ENCODE measurements at places on chromosomes 16 and 17. TPM values are rescaled to one million over a fixed set of nuclear protein-coding genes. Genes with fewer than 3 reads are reported as not detected.

The CAMTA2 gene
- 90.6 TPM for total RNA-seq

The NPIPA2 gene
- total RNA-seq: 0.71 TPM

The SLFN14 gene
- total RNA-seq: 0.15 TPM

The TRIM47 gene
- total RNA-seq: 12.6 TPM

The PRRT2 gene
- total RNA-seq: 1.3 TPM

The MYH1 gene
- total RNA-seq: not detected

The EXOC3L1 gene
- not detected for total RNA-seq

GRCh38 chr17:861364-861763 is 79.2 kb downstream of the MRM3 start:
- DNase-seq: no peak

- no peak for DNase-seq
Measured at GRCh38 chr16:91484-91883, 13.5 kb downstream of the MPG start.

DNA sequence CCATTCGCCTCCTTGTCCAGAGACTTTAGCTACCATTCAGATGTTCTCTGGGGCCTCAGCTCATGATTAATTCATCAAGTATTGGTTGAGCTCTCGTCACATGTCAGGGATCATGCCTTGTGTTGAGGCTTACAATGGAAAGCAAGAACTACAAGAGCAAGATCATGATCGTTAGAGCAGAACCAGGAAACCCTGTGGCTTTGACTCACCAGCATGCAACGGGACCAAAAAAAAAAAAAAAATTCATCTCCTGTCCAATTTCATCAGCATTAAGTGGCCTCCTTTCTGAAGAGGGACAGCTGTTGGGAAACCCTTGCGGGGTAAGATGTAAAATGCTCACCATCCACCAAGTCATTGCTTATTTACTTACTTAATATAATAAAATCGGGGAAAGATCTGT is 12.1 kb upstream of the USP10 start:
- no peak for DNase-seq

- DNase-seq: no peak
Measured at GRCh38 chr16:50373780-50374179, 5.0 kb upstream of the BRD7 start.

GRCh38 chr16:83794860-83795554 is 12.8 kb upstream of the HSBP1 start:
- DNase-seq: no peak

DNA sequence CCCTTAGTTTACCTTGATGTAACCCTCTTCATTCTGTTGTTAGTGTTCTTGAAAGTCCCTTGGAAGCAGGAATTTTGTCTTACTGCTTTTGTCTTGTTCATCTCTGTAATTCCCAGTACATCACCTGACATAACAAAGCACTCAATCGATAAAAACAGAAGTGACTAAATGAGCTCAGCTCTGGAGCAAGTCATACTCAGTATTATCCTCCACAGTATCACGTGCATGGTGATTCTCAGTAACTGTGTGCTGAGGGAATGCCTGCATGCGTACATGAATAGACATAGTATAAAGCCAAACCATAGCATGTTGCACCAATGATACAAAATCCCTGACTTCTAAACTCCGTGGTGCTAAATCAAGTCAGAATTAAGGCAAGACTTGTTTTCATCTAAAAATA is 7.2 kb downstream of the KRT38 start:
- no peak for DNase-seq

DNA sequence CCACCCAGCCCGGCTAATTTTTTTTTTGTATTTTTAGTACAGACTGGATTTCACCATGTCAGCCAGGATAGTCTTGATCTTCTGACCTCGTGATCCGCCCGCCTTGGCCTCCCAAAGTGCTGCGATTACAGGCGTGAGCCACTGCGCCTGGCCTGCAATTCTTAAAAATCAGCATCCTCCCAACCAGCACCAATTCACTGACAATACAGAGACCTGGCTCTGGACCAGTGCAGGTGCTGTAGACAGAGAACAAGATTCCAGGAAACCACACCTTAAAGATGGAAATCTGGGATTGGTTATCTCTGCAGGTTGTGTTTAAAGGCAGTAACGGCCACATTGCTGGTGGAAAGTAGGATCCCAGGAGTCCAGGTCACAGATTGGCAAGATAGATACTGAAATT is 33.6 kb downstream of the TBC1D3B start:
- DNase-seq: no peak

DNA sequence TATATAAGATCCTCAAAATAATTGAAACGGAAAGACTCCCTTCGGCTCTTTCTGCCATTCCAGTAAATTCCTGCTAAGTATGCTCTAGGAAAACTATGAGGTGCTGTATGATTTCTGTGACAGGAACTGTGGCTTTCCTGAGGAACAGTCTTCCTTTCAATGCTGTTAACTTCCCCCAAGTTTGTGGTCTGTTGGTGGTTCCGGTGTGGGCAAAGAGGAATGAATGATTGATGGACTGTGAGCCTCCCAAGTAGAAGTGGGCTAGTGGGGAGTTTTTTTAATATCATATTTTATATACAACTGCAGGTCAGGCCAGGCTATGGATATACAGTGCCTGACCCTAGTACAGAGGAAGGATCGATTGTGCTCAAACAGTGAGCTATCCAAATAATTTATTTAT is 560.7 kb upstream of the RBFOX1 start:
- DNase-seq: no peak

- DNase-seq: no peak
Measured at GRCh38 chr17:49577650-49577934, 1.9 kb downstream of the NXPH3 start.
